ENCODE measurements at places on chromosomes 2 and 18. TPM values are rescaled to one million over a fixed set of nuclear protein-coding genes. Genes with fewer than 3 reads are reported as not detected.

DNA sequence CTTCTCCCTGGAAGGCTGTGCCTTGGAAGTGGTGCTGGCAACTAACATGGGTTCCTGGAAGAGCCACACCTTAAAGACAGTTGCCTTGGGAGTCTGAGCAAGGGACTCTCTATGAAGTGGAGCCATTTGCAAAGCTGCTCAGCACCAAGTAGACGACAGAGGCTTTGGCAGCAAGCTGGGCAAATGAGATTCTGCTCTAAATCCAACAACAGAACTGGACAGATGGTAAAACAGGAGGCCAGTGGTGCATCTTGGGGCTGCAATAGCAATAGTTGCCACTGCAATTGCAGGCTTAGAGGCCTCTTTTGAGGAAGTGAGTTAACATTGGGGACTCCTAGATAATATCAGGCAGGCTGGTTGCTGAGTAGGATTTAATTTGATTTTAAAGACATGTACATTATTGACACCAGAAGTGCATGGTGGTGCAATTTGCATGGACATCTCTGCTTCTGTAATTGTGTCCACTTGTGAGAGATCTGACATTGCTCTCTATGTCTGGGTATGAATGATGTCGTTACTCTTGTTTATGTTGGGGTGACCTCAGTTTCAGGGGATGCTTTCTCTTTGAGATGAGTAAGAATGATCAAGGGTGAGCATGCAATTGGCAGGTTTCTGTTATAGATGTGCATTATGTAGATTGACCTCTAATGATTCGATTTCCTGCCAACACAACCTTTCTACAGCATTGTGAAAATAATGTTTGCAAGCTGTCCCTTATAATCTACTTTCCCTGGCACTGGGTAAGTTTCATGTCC lies 568.3 kb upstream of the MEX3C start:
- no peaks in the 10 kb centered on the region for H3K36me3 ChIP-seq
- H3K27ac ChIP-seq = no peak overlapping the region
- no peaks in the 10 kb centered on the region for H3K4me1 ChIP-seq
- H3K27me3 ChIP-seq = no peaks in the 10 kb centered on the region
- H3K4me3 ChIP-seq = no peak overlapping the region

The ASAP2 gene
- total RNA-seq = 14.5 TPM

- no peaks in the 10 kb centered on the region for H3K36me3 ChIP-seq
- no peak overlapping the region for H3K27ac ChIP-seq
- H3K27me3 ChIP-seq = no peaks in the 10 kb centered on the region
- no peaks in the 10 kb centered on the region for H3K4me1 ChIP-seq
Measured at GRCh38 chr18:46333431-46334135, 229.4 kb downstream of the HAUS1 start.

DNA sequence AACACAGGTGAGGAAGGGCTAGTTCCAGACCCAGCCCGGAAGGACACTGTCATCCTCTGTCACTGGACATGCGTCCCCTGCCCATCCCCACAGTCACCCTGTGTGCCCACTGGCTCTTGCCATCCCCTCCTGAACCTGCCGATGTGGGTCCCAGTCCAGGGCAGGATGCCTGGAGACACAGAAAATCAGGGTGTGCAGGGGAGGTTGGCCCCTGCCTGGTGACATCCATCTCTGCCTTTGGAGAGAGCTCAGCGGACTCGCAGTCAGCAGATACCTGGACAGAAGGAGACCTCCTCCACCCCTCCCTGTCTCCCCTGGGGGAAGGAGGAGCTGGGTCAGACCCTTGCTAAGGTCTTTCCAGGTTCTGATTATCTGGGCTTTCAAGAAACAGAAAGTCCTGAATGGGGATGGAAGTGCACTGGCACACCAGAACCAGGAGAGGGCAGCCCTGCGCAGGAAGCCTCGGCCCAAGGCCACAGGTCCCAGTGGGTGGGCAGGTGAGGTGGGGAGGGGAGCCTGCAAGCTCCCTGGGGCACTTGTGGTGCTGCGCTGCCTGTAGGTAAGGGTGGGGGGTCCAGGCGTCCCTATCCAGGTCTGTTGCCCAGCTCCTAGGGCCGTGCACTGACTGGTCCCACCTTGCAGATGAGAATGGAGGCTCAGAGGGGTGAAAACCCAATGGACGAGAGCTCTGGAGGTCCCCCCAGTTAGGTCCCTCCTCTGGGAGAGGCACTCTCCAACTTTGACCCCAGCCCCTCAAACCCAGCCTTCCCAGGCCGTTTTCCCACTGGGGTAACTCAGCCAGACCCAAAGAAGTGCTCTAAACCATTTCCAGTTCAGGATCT lies 9.7 kb upstream of the OTOS start:
- H3K36me3 ChIP-seq = no peaks in the 10 kb centered on the region
- DNase-seq = no peak
- no peak overlapping the region for H3K4me3 ChIP-seq
- no peak overlapping the region for H3K27ac ChIP-seq
- H3K27me3 ChIP-seq = no peaks in the 10 kb centered on the region

- no peaks in the 10 kb centered on the region for H3K27me3 ChIP-seq
- H3K36me3 ChIP-seq = no peaks in the 10 kb centered on the region
- no peaks in the 10 kb centered on the region for H3K4me1 ChIP-seq
- H3K4me3 ChIP-seq = no peak overlapping the region
Measured at GRCh38 chr2:58957188-58957840, 716.2 kb upstream of the FANCL start.

The ASB18 gene
- not detected for total RNA-seq

The C1QL2 gene
- total RNA-seq = 0.15 TPM

The INO80C gene
- total RNA-seq = 5.9 TPM

- no peak overlapping the region for H3K27ac ChIP-seq
- no peak for DNase-seq
- no peaks in the 10 kb centered on the region for H3K27me3 ChIP-seq
- H3K36me3 ChIP-seq = no peaks in the 10 kb centered on the region
Measured at GRCh38 chr18:45463451-45463850, 151.8 kb upstream of the SLC14A2 start.

The CYB5A gene
- total RNA-seq = 185 TPM

The AQP12A gene
- not detected for total RNA-seq

GRCh38 chr2:72012886-72013574 lies 134.6 kb downstream of the CYP26B1 start:
- H3K4me1 ChIP-seq = no peaks in the 10 kb centered on the region
- H3K27ac ChIP-seq = no peak overlapping the region
- H3K4me3 ChIP-seq = no peak overlapping the region
- H3K36me3 ChIP-seq = no peaks in the 10 kb centered on the region
- no peak for DNase-seq

The PER2 gene
- total RNA-seq = 16.1 TPM

DNA sequence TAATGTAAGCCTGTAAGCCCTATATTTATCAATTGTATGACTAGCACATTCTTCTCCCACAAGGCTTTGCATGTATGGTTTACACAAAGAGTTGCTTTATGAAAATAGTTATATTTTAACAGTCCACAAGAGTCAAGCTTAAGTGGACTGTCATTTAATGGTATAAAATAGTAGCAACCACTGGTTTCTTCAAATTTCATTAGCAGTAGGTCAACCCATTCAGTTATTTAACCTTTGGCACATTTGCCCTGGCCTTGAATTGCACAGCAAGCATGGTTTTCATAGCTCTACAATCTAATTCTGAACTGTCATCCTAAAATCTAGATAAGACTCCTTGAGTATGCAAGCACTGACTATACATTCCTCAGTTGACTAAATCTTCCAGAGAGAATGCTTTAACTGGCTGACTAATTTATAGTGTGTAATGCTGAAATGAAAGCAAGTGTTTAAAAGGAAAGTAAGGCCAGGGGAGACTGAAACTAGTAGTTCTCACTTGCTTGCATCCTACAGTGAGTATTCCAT lies 1.8 kb downstream of the DPP4 start:
- no peaks in the 10 kb centered on the region for H3K4me1 ChIP-seq
- H3K27me3 ChIP-seq = no peaks in the 10 kb centered on the region
- H3K36me3 ChIP-seq = no peaks in the 10 kb centered on the region
- no peak overlapping the region for H3K4me3 ChIP-seq

The CCDC102B gene
- 7.2 TPM for total RNA-seq

GRCh38 chr18:52002600-52002999 lies 337.4 kb upstream of the DCC start:
- no peaks in the 10 kb centered on the region for H3K36me3 ChIP-seq
- H3K27me3 ChIP-seq = no peaks in the 10 kb centered on the region
- no peak overlapping the region for H3K27ac ChIP-seq
- no peak overlapping the region for H3K4me3 ChIP-seq

The TMEM163 gene
- total RNA-seq = 0.66 TPM

GRCh38 chr2:134351016-134351415 lies 97.1 kb downstream of the MGAT5 start:
- DNase-seq = no peak
- H3K4me3 ChIP-seq = no peak overlapping the region
- H3K36me3 ChIP-seq = no peaks in the 10 kb centered on the region
- no peaks in the 10 kb centered on the region for H3K27me3 ChIP-seq
- no peaks in the 10 kb centered on the region for H3K4me1 ChIP-seq

DNA sequence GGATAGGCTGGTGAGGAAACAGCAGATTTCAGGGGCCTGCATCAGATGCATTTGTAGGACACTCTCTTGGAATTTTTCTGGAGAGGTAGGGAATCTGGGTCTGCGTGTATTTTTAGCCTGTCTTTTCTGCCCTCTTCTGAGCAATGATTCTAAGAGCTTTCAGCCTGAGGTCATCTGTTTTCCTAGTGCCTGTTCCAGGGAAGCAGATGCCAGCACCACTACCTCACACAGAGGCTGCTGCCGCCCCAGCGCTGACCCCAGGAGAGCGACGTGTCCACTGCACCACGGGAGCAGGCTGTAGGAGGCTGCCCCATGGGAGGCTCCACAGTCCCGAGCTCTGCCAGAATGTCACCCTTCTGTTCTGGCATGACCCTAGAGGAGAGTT lies 316.5 kb downstream of the CYP26B1 start:
- H3K27ac ChIP-seq = no peak overlapping the region
- no peaks in the 10 kb centered on the region for H3K4me1 ChIP-seq
- DNase-seq = no peak
- no peaks in the 10 kb centered on the region for H3K36me3 ChIP-seq
- H3K27me3 ChIP-seq = peaks cover 5% of the 10 kb centered on the region

DNA sequence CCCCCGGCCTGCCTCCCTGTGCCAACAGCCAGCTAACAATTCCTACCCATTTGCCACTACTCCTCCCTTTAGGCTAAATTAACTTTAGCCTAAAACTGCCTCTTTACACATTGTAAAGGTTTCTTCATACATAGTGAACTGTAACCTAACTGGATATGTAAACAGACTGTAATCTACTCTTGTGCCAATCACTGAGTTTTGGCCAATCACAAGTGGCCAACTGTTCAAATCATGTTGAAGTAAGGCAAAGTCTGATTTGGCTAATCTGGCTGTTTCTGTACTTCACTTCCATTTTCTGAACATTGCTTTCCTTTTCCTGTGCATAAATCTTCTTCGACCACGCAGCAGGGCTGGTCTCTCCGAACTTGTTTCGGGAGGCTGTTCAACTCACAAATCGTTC lies 103.6 kb upstream of the LYPD6 start:
- no peaks in the 10 kb centered on the region for H3K36me3 ChIP-seq
- H3K4me3 ChIP-seq = no peak overlapping the region
- no peaks in the 10 kb centered on the region for H3K4me1 ChIP-seq
- H3K27me3 ChIP-seq = no peaks in the 10 kb centered on the region
- DNase-seq = no peak

Data from breast epithelium (tissue), 4 donors.